ENCODE measurements at places on chromosomes 6 and 20.

DNA sequence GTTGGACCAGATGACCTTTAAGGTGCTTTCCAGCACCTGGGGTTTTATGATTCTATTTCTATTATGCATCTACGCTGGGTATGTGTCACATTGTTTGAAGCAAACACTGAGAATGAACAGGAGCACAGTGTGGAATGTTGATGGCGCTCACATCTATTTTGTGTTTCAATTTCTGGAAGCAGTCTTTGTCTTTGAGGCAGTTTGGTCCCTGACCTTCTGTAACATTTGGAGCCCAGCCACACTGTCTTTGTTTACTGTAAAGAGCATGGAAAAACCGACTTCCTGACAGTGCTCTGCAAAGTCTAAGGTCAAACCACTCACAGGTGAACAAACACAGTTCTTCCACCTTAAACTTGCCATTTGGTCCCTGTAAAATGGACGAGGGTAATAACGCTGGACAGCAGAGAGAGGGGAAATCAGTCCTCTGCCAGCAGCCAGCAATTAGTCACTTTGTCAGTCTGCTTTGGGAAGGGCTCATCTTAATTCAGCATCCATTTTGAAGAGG is 155.5 kb downstream of the PRL start:
- DNase-seq, result no peak

DNA sequence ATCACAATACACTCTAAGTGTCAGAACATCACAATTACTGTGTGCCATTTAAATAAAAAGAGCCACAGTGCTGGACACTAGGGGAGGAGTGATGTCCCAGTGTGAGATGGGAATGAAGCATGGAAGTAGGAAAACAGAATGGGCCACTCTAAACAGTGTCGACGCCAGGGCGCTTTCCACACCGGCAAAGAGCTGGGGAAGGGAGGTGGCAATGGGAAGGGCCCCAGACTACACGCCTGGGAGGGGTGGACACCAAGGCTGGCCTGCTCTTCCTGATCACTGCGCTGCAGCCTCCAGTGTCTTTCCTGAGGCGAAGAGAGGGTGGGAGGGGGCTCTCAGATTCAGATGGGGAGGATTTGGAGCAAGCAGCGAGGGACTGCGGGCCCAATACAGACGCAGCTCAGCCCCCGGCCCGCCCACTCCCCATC is 75.9 kb downstream of the ERMARD start:
- DNase-seq, result no peak

DNA sequence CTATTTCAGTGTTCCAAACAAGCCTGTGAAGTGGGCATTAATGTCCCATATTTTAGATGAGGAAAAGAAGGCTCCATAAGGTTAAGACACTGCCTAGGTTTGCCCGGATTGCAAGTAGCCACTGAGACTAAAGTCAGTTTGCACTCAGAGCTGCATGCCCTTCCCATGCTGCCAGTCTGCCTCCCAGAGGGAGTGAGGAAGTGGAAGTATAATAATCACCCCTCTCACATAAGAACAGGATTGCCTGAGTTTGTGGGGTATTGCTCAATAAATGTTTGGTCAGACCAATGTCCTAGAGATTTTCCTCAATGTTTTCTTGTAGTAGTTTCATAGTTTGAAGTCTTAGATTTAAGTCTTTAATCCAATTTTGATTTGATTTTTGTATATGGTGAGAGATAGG is 43.9 kb upstream of the CLIC5 start:
- DNase-seq, result no peak

DNA sequence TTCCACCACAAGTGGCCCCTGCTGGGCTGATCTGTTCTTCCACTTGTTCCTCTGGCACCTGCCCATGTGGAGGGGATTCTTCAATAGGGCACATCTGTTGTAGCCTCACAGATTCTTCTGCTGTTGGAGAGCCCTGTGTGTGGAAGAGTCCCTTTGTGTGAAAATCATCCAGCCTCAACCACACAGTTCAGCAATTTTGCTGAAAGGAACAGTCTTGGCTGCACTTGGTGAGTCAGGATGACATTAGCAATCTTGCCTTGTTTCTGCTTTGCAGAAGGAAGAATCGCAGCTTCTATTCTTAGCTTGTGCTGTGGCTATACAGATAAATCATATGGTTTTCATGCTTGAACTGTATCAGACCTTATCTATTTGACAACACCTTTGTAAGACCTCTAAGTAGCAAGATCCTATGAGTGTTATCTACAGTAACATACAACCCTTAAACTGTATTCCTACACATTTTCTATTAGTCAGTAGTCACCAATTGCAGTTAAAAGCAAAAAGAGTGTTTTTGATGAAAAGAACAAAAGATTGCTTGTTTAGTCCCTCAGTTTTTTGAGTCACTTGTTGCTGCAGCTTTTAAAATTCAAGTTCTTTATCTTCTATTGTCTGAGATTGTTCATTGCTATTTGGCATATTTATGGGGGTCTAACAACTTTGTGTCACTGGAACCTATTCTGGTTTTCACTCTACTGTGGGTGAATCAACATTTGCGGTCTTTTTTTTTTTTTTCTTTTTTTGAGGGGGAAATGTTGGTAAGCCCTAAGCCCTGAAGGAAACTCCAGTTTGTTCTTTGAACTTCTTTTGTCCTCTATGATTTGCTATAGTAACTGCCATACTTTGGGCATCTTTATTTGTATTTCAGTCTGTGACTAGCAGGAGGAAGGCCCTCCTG is 231.6 kb downstream of the TFAP2B start:
- no peak for DNase-seq

DNA sequence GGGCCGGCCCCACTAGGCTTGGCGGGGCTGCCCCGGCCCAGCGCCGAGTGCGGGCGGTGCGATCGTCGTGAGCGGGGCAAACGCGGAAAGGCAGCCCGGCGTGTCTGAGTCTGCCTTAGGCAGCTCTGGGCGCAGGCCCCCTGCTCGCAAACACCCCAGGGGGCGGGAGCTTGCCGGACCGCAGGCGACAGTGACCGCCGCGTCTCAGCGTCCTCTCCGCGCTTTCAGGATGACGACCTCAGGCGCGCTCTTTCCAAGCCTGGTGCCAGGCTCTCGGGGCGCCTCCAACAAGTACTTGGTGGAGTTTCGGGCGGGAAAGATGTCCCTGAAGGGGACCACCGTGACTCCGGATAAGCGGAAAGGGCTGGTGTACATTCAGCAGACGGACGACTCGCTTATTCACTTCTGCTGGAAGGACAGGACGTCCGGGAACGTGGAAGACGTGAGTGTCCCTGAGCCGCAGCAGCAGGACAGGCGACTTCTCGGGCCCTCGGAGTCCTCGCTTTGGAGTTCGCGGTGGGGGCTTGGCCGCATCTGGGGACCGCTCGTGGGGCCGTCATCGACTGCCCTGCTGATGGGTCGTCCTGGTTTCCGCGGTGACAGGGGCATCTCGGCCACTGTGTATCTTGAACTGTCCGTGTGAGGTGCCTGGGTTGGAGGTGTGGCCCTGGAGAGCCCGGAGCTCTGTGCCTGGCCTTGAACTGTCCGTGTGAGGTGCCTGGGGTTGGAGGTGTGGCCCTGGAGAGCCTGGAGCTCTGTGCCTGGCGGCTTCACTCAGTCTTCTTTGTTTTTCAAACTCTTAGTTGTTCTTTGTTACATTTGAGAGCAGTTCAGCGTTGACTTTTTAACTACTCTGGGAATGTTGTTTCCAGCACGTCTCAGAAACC is 786 bp downstream of the ADRM1 start:
- DNase-seq, result no peak

Data from NCI-H1436 treated with DMSO at 0.1 percent for 48 hours (cell line).